NCI-H1417 treated with DMSO at 0.1 percent for 48 hours (cell line): ENCODE measurements at places on chromosomes 5 and 9.

GRCh38 chr5:15929611-15930263, 249.9 kb downstream of the MARCHF11 start:
- no peak for DNase-seq

- DNase-seq = no peak
Observed at GRCh38 chr9:88954066-88954465, 37.2 kb upstream of the S1PR3 start.

DNA sequence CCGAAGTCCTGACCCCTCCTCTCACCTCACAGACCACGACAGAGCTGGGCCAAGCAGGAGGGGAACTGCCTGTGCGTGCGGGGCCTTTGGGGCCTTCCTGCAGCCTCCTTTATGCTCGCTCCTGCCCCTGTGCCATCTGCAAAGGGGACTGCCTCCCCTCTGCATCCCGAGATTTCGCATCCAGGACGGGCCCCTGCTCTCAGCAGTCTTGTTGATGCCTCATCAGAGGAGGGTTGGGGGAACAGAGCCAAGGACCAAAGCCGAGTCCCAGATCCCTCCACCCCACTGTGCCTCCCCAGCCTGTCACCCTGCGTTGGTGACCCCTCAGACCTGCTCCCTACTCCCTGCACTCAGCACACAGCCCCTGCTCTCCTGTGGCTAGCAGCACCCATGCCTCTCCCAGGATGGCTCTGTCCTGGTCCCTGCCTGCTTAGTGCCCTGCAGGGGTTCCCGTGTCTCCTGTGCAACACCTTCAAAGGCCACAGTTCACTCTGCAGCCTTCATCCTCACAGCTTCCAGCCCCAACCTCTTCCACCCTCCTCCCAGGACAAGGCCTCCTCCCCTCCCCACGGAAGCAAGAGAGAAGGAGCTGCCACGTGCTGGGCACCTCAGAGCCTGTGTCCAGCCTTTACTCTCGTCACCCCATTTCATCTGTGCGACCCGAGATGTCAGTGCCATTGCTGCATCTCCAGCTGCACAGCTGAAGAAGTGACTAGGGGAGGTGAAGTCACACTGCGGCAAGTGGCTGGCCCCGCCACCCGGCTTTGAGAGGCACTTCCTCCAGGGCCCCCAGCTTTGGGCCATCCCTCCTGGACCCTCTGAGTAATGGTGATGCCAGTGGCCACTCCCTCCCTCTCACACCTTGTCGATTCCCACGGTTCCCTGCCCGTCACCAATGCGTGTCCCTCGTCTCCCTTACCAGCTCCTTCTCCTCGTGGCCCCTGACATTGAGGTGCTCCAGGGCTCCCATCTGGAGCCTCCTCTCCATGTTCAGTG, 62.6 kb upstream of the LRRTM2 start:
- no peak for DNase-seq

DNA sequence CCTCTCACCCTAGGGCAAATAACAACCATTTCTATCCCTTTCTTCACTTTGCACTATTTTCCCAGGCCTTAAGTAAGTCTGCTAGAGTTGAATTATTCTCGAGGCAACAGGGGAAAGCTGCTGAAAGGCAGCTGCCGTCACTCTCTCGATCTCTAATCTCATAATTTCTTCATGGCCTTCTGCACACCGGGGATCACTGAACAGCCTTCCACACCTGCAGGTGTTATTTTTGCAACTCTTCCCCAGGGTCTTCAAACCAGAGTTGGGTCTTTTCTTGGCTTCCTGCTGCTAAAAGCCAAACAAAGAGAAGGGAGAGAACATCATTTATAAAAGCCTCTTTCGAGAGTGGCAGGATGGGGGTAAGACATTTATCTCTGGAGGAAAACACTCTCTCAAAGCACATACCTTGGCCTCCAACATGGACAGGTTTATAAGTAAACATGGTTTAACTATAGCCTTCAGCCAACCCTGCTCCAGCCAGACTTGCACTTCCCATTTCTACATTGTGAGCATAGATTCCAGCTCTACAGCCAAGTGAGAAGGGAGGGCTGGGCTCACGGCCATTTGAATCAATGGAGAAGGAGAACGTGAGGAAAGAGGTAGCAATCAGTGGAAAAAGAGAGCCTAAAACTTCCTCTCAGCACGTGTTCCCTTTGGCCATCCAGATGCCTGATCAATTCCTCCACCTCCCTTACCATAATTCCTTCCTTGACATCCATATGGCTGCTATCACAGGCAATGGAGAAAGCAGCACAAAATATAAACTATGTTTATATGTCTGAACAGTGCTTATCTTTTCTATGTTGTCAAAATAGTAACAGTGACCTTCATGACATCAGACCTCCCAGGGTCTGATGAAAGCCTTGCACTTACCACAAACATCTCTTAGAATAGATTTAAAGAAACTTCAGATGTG, 464.9 kb downstream of the TLE1 start:
- no peak for DNase-seq

DNA sequence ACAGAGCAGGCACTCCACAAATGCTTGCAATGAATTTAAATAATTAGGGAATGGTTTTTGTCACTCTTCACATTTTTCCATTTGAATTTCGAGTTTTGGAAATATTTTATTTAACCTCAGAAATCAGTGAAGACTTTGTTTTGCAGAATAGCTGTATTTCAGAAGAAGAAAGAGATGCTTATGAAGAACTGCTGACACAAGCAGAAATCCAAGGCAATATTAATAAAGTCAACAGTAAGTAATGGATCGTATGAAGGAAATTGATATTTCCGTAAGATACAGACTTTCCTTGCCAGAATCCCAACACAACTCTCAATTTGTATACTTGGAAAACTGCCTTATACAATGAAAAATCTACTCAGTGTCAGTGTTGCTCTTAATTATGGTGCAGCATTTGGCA, 30.5 kb downstream of the F2RL2 start:
- DNase-seq = no peak

GRCh38 chr5:57778501-57779091, 296.0 kb upstream of the ACTBL2 start:
- no peak for DNase-seq

DNA sequence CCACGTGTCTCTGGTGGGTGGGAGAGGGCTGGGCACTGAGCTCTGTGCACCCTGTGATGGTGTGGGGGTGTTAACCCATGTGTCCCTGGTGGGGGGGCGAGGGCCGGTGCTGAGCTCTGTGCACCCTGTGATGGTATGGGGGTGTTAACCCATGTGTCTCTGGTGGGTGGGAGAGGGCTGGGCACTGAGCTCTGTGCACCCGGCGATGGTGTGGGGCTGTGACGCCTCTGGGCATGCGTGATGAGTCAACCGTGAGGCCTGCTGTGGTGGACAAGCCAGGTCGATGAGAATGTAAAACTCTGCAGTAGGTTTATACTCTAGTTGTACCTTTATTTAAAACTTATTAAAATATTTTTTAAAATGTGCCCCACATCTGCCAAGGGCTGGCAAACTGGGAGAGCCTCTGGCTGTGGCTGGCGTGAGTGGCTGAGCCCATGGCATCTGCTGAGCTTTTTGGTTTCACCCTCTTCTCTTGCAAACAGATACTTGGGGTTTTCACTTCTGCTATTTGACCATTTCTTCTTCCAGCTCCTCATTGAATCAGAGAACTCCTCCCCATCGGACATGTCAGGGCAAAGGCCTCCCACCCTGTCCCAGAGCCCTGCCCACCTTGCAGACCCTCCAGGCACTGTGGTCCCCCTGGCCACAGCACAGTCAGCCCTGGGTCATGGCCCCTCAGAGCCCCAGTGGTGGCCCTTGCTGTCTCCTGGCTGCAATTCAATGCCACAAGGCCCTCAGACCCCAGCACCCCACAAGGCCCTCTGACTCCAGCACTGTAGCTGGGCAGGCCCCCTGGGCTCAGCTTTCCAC, 18.5 kb upstream of the EXOC3 start:
- no peak for DNase-seq

DNA sequence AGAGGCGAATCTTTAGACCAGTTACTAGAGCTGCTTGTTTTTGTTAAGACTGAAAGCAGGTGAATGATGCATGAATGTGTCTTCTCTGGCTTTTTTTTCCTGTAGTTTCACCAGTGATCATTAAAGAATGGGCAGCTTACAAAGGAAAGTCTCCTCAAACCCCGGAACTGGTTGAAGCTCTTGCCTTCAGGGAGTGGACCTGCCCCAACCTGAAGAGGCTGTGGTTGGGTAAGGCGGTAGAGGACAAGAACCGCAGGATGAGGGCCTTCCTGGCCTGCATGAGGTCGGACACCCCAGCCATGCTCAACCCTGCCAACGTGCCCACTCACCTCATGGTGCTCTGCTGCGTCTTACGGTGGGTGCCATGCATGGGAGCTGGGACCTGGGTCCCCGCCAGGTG, 33.3 kb upstream of the PHF2 start:
- DNase-seq = no peak

- no peak for DNase-seq
Observed at GRCh38 chr9:123589361-123590239, 233.6 kb downstream of the CRB2 start.

- DNase-seq = no peak
Observed at GRCh38 chr5:131413605-131414559, 150.0 kb downstream of the CDC42SE2 start.

GRCh38 chr5:145237843-145238242, 597.3 kb downstream of the PRELID2 start:
- DNase-seq = no peak

DNA sequence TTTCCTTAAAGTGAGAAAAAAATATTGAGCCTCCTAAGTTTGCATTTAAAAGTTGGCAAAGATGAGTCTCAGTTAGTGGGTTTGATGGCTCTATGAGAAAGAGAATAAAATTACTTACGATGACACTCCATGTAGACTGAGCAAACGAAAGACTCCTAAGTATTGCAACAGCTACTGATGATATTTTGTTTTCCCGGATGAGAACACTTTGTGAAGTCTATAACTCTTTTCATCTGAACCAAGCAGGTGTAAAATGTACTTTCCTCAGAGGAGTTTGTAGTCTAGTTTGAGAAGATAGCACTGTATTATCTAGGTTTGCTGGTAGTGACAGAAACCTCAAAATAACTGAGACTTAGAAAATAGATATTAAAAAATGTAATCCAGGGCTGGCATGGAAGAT, 1.7 kb upstream of the ITK start:
- no peak for DNase-seq
